ENCODE measurements at places on chromosomes 1 and 21.

- DNase-seq: peak; percentile 62
These were observed at the start of gene CR1L for GRCh38 chr1:207644852-207645634. Gene CR1L (plus strand): TSS chr1:207645133. CDS start chr1:207645234, 101 bp downstream.

DNA sequence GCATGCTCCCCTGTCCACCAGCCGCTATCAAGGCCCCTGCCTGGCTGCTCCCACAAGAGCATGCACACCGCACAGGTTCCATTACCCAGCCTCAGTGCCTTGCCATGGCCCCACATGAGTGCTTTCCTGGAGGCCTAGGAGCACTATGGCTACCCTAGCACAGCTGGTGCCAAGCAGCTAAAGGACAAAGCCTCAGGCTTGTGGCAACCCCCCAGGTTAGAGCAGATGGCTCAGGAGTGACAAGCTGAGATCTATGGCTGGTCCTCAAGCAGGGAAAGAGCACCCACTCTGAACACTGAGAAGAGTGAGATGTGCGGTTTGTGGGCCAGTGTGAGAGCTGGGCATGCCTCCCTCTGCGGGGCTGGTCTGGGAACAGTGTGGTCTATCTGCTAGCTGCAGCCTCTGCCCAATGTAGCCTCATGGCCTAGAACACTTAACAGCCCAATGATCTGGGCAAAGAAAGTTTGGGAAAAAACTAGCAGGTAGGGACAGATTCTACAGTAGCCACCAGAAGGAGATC, 129.8 kb downstream of the VAV3 start:
- no peak for DNase-seq

DNA sequence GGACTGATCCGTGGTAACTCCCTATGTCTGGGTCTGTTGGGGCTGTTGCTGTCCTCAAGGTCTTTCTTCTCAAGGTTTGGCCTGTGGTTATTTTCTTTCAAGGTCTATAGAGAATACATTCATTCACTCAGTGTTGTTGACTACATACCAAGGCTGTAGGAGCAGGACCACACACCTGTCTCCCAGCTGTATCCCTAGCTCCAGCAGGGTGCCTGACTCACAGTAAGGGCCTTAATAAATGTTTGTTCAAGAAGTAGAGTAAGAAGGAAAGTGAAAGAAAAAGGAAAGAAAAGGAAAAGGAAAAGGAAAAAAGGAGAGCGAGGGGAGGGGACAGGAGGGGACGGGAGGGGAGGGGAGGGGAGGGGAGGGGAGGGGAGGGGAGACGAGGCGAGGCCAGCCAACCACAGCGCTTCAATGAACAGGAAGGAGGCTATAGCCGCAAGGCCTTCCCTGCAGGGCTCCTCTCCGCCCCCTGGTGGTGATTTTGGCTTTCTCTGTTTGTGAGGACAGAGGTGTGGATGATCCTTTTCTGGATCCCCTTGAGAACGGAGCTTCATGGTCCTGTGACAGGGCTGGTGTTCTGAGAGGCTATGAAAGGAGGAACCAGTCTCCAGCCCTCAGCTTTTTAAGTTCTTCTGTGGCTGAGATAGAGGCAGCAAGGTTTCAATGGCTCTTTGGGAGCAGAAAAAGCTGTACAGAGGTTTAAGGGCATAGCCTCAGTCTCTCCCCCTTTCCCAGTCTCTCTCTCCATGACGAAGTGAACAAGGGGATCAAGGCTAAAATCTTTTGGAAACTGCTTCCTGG, 30.6 kb upstream of the LCE5A start:
- no peak for DNase-seq

DNA sequence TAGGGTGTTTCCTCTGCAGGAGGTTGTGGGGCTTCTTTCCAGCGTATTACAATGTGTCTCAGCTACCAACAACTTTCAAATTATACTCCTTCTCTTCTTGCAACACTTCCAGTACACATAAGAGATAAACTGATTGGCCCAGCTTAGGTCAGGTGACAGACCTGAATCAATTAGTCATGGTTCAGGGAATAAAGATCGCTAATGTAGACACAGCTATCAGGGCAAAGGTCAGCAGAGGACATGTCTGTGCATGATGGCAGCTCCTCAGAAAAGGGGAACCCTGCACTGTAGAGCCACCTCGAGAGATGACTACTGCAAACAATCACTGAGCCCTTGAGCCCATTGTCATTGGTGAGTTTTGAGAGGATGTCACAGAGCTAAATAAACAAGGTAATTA, 36.8 kb upstream of the PKN2 start:
- DNase-seq: no peak

DNA sequence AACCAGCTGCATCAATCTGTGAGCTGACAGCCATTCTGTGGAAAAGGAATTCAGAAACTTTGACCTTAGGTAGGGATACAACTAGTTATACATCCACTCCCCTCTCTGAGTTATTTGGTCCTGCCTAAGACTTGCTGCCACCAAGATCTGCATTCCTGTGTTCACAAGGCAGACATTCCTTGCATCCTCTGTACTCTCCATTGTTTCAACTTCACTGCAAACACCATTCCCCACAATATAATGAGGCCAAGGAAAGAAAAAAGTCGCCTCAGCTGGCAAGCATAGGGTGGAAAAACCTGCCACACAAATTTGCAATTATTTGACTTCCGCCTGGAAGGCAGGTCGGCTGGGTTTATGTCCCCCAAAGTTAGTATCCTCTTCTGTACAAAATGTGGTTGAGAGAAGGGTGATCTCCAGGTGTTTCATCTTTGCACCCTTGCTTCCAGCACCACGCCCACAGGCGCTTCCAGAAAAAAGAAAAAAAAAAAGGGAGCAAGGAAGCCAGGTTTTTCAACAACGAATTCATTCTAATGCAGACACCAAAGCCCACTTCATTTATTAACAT, 676 bp upstream of the CTTNBP2NL start:
- no peak for DNase-seq

DNA sequence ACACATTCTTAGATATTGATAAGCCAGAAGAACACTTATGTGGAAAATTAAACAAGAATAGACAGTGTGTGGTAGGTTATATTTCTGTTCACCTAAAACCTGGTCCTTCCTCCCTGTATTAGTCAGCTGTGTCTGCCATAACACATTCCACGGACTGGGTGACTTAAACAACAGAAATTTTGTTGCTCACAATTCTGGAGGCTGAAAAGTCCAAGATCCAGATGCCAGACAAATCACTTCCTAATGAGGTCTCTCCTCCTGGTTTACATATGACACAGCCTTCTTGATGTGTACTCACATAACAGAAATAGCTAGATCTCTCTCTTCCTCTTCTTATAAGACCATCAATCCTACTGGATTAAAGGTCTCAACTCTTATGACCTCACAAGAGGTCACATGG, 25.7 kb downstream of the JMJD4 start:
- no peak for DNase-seq

GRCh38 chr1:186496171-186496851, 35.4 kb upstream of the PDC start:
- no peak for DNase-seq

Data from thoracic aorta (tissue), 2 donors.